ENCODE measurements at places on chromosomes 2 and 18.

GRCh38 chr2:228372212-228372611, 190.7 kb upstream of the SPHKAP start:
- no peak for DNase-seq

- DNase-seq: peak; percentile 14
Measured at GRCh38 chr2:221571025-221571550, 1.0 kb downstream of the EPHA4 start.

GRCh38 chr2:30209227-30209626, 22.1 kb upstream of the LBH start:
- no peak for DNase-seq

GRCh38 chr2:105928563-105928962, 183.9 kb downstream of the NCK2 start:
- DNase-seq: no peak

DNA sequence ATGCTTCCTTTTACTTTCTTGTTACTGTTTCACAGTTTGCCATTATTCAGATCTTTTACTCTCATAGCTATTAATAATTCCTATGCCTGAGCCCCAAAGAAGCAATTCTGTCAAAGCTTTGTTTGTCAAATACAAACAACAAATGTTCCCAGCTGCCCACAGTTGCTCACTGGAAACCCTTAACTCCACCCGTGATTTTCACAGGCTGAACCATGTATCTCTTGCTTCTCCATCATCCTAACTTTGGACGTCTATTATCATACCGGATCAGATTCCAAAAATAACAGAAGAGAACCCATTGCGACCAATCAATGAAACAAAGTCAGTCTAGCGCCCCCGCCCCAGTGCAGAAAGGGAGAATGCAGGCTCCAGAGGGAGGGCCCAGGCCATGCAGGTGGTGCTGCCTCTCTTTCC, 24.2 kb downstream of the COLEC12 start:
- DNase-seq: no peak

- DNase-seq: no peak
Measured at GRCh38 chr2:681312-681711, 4.1 kb upstream of the TMEM18 start.

DNA sequence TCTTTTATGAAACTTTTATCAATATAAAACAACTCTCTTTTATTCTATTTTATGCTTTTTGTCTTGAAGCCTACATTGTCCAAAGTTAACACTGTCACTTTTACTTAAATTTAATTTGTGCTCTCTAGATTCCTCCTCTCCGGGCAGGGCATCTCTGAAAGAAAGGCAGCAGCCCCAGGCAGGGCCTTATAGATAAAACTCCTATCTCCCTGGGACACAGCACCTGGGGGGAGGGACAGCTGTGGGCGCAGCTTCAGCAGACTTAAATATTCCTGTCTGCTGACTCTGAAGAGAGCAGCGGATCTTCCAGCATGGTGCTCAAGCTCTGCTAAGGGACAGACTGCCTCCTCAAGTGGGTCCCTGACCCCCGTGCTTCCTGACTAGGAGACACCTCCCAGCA, 447.7 kb upstream of the FANCL start:
- no peak for DNase-seq

DNA sequence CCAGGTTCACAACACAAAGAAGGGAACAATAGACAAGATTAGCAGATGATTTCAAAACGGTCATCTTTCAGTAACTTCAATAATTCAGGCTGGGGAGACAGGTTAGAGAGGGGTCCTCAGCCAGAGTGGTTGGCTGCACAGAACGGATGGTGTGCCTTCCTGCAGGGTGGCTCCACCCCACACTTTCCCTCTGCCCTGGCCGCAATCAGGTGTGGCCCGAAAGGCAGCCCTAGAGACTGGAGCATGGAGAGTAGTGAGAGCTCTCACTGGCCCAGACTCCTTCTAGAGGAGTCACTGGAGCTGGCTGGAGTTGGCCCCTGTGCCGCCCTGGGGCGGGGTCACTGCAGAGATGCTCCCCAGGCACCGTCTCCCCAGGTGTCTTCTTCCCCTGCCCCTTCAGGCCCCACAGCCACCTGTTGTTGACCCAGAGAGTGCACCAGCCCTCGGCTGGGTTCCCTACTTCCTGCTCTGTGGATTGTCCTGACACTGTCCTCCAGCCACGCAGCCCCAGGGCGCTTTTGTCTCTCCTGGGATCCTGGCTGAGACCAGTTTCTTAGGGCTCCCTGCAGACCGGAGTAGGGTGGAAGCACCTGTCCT, 126.8 kb downstream of the PXDN start:
- no peak for DNase-seq

GRCh38 chr2:154233231-154233630, 361.5 kb downstream of the GALNT13 start:
- no peak for DNase-seq

DNA sequence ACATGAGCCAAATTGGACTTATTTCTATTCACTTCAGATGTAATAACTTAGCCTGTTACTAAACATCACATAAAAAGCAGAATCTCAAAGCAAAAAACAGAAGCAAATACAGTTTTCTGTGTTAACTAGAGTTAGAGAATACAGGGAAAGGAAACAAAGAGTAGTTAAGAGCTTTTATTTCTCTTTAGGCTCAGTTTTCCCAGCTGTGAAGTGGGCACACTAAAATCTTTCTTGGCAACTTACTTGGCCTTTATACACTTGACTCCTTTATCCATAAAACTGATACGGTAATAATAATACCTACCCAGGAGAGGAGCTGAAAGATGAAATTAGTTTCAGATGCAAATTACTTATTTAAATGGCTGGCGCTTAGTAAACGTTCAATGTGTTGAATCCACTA, 132.8 kb upstream of the SPATS2L start:
- DNase-seq: no peak

DNA sequence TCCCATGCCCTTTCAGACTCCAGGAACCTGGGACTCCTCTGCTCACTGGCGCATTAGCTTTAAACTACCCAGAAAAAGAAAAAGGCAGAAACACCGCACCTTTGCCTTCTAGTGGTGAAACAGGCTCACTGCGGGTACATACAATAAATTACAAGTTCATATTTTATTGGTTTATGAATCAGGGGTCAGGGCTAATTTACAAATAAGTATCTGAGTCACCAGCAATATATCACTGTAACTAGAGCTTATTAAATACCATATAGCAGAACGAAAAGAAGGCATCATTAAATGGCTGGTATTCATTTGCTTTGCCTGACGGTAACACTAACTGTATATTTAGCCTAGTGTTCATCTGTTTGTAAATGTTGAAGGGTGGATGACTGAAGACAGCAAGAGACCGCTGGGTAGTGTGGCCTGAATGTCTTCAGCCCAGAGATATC, 26.9 kb upstream of the DTNB start:
- DNase-seq: no peak

- peak; percentile 64 for DNase-seq
Measured at GRCh38 chr2:25276569-25277465, 64.9 kb downstream of the DNMT3A start.

DNA sequence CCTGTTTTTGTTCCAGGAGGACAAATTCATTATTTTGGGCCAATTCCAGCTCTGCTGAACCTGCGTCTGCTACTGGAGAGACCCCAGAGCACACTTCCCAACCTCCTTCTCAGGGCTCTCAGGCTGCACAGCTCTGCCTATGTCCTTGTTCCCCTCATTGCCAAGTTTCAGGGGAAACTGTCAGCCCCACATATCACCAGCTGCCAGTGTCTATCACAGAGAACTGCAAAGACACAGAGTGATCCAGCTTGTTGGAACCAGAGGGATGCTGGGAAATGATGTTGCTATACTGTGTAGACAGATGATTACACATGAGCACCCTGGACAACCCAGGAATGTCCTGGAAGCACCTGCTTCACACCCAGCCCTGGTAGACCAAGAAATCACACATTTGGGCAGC, 67.4 kb upstream of the TMEM247 start:
- no peak for DNase-seq

DNA sequence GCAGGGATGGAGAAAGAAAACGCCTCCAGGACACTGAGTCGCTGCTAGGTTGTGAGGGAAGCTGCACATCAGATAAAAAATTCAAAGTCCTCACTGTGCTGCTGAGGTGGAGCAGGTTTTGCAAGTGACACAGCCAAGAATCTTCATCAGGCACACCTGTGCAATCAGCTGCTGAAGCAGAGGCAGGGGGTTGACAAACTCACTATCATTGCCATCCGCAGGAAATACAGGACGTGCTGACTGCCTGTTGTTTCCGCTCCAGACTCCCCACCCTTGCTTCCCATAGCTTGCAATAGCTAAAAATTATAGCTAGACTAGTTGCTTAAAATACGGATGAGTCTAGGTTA, 147.8 kb upstream of the FHL2 start:
- DNase-seq: no peak

DNA sequence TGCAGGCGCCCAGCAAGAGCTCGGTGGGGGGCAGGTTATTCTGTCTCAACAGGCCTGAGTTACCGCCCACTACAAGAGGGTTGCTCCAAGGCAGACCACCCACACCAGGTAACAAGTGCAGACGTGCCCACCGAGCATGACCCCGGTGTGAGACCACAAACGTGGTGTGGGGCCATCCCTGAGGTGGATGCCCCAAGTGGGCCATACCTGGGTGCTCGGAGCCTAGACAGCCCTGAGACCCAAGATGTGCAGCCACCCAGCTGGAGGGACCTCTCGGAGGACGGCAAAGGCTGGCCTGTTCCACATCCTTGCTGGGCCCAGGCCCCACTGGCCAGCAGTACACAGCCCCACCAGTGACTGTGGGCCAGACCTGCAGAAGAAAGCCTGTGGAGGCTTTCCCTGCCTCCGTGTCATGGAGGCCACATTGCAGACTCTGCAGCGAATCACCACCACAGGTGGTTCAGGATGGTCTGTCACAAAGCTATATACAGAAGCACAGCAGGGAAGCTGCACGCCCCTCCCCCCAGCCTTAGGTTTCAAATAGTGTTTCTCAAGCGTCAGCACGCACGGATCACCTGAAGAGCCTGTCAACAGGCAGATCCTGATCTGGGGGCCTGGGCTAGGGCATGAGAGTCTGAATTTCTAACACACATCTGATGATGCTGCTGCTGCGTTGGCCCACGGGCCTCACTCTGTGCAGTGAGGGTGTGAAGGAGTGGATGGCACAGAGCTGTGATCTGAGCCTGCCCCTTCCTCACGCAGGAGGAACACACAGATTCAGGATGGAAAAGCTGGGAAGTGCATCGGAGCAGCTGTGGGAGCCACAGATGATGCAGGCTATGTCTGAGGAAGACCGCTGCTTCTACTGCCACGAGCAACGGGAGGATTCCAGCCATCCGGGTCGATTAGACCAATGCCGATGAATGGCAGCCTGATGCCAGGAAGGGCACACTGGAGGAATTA, 96.8 kb downstream of the UXS1 start:
- DNase-seq: no peak

- DNase-seq: no peak
Measured at GRCh38 chr2:211463397-211463796, 907.0 kb downstream of the CPS1 start.

- DNase-seq: no peak
Measured at GRCh38 chr2:147006736-147007141, 838.1 kb upstream of the ACVR2A start.

- DNase-seq: no peak
Measured at GRCh38 chr18:36530676-36531405, 233.3 kb downstream of the FHOD3 start.

GRCh38 chr2:16123421-16123820, 183.1 kb downstream of the MYCN start:
- DNase-seq: no peak

GRCh38 chr18:5900262-5900661, 4.9 kb upstream of the TMEM200C start:
- no peak for DNase-seq

- no peak for DNase-seq
Measured at GRCh38 chr2:230346921-230347533, 20.0 kb downstream of the SP140L start.

- no peak for DNase-seq
Measured at GRCh38 chr18:74654638-74655037, 57.0 kb downstream of the ZNF407 start.

Data from activated T-cell treated with anti-CD3 and anti-CD28 coated beads for 1 hour (primary cell).